ENCODE measurements at places on chromosomes 1 and 21.

DNA sequence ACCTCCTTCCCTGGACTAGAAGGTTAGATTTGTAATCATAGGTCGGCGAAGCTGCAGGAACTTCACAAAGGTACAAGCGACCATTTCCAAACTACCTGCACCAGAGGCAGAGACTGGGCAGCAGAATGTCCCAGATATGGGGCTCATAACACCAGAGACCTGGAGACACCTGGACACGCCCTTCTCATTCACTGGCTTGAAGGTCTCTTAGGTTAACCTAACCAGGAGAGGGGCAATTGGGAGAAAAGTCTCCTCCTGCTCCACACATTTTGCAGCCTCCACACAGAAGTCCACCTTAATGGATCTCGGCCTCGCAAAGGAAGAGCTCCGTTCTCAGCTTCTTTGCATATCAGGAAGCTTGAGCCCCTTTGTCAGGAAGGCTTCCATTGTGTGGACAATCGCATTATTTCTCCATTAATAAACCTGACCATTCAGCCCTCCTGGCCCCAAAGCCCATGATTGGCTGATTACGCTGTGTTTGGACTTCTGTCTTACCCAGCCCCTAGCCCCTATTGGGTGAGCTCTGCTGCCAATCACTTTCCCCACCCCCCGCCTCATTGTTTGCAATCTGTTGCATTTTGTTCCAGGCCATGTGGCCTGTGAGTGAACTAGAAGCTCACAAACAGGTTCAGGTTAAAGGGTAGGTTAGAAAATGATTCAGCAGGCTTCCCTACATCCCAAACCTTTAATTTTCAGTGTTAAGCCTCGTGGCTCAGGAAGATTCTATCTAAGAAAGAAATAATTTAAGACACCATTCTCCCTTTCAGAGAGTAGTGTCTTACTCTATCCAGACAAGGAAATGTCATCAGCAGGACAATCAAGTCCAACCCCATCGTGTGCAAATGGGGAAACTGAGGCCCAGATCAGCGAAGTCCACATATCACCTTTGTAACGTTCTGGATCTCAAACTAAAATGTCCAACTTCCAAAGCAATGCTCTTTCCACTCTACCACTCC is 2.8 kb downstream of the MYCL start:
- no peak for DNase-seq

- DNase-seq, result no peak
Measured at GRCh38 chr21:40752125-40752524, 94.8 kb downstream of the DSCAM start.

DNA sequence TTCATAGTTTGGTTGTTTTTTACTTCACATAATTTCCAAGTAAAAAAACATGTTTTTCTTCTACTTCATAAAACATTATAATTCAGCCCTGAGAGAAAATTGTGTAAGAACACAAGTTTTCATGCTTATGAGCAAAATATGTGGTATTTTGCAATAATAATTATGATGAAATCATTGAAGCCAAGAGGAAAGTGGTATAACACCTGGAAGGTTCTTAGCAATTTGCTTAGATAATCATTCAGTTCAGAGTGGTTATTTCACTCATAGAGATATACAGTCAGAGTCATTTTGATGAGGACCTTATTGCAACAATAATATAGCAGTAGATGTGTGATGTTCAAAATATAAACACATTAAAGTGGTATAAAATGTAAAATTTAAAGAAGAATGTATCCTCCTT is 94.5 kb downstream of the PLPPR4 start:
- DNase-seq, result no peak

DNA sequence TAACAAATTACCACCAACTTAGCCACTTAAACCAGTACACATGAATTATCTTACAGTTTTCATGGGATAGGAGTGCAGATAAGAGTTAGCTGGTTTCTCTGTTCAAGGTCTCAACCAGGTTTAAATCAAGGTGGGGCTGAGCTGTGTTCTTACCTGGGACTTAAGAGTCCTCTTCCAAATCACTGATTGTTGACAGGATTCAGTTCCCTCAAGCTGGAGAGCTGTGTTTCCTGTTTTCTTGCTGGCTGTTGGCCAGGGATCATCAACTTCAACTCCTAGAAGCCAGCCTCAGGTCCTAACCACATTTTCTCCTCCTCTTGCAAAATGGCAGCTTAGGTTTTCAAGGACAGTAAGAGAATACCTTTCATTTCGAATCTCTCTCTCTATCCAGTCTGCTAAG is 123.8 kb upstream of the CHRM3 start:
- DNase-seq, result no peak

DNA sequence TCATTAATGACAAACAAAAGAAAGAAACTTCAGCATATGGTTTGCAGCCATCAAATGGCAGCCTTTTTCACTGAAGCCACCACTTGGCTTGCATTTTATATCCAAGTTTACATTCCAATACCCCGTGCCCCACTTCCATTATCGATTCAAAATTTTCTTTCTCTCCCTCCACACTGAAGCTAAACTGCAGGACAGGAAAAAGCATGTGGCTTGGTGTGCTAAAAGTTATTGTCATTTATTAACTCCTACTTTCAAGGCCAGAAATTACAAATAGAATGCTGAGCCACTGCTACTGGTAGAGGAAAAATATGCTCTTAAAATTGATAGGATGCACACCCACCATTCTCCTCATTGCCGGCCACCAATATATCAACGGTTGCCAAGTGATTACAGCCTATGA is 351.6 kb upstream of the DUSP10 start:
- DNase-seq, result no peak

DNA sequence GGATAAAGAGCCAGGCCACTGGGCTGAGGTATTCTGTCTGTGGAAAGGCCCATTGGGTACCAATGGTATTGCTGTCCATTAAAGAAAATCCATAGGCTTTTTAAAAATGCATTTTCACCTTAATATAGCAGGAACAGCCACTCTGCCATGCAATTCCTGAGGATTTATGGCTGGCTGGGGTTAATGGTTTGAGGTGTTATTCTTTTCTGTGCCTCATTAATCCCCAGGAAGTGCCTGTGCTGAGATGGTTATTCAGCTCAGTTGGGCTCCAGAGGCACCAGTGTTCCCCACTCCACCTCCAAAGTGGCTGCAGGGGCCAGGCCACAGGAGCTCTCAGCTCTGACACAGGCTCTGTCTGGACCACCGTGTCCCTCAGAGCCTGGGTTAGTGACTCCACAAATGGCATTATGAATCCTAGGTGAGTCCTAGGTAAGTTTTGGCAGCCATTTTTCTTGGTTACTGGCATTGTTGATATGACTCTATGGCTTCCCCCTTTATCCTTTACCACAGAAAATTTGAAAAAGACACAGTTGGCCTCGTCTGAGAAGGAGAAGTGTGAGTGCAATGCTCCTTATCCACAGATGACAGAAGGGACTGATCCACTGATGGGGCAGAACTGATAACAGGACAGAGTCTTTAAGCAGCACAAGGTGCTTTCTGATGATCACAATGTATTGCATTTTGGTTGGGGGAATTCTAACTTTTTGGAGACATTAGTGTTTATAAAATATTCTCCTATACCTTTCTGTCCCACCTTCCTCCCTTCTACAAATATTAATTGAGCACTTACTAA is 2.2 kb upstream of the PAPPA2 start:
- no peak for DNase-seq

DNA sequence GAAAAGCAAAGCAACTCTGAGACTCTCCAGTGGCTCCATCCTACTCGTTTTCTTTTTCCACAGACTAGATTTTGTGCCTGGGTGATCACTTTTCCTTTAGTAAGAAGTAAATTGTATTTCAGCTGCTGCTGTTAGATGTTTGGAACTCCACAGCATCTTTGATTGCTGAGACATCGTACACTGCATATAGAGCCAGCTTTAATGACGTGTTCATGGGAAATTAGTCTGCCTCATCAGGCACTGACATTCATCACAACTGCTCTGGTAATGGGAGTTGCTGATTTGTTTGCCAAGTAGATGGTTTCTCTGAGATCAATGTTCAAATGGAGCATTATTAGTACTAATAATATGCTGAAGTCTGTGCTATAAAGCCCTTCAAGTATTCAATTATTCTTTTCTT is 573.8 kb upstream of the NR5A2 start:
- no peak for DNase-seq
